ENCODE measurements at places on chromosomes 2 and 18.

DNA sequence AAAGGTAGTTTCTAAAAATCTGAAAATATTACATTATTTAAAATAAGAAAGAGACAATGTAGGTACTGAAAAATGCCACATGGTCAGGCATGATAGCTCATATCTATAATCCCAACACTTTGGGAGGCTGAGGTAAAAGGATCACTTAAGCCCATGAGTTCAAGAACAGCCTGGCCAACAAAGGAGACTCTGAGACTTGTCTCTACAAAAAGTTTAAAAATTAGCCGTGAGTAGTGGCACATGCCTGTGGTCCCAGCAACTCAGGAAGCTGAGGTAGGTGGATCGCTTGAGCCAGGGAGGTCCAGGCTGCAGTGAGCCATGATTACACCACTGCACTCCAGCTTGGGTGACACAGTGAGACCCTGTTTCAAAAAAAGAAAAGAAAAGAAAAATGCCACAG is 21.8 kb downstream of the ATAD2B start:
- peak; percentile 4 for DNase-seq

DNA sequence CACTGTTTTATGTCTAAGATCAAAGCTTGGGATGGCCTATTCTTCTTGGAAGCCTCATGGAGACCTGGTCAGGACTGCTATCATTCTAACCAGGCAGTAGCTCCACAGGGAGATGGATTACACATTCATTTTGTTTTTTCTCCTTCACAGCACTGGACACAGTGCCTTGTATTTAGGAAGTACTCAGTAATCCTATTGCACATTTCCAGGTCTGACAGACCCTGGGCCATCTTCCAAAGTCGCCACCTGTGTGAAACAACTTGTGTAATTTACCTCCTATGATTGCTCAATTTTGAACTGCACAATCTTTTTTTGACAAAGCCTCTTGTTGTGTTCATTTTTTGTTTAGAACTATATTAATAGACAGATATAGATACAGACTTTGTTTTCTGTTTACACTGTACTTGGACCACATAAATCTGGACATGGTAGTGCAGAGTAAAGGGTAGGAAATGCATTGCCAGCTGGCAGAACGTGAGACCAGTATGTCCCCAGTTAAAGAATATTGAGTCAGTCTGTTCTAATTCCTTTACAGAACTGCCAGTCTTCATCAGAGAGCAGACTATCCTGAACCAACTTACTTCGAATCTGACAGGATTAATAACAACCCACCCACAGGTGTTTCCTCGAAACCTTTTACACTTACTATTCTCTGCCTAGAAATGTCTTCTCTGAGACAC is 277.8 kb upstream of the CYRIA start:
- no peak for DNase-seq

DNA sequence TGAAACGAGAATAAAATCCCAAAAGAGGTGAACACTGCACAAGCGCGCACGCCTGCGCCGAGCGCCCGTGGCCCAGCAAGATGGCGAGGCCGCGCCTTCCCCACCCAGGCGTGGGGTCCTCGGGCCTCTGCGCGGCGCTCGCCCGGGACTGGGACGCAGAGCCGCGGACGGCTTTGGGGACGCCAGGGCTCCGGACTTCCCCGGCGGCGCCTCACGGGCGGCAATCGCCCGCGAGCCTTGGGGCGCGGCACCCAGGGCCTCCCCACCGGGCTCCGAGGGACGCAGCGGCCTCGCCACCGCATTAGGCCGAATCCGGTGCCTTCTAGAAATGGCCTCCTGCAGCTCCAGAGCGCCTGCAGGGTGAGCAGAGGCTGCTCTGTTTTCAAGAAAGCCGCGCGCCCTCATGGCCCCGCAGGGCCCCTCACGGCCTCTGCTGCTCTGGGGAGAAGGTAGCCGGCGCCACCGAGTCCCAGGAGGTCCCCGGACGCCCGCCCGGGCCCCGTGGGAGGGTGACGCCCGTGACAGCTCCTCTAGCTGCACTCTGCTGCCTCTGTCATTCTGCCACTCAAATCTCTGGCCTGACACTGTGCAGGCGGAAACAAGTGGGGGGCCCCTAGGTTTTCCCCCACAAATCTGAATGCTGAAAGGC is 35.9 kb upstream of the POMC start:
- DNase-seq = no peak

- no peak for DNase-seq
Measured at GRCh38 chr2:134432435-134432883, 178.6 kb downstream of the MGAT5 start.
